Breast epithelium (tissue), 4 donors: ENCODE measurements at places on chromosomes 13 and 19. TPM values are rescaled to one million over a fixed set of nuclear protein-coding genes. Genes with fewer than 3 reads are reported as not detected.
A peak's percentile ranks its signal among the peaks of the same experiment; 100 is the strongest.

Gene POU4F1
- not detected for total RNA-seq

Gene IQCN
- 9.5 TPM for total RNA-seq

DNA sequence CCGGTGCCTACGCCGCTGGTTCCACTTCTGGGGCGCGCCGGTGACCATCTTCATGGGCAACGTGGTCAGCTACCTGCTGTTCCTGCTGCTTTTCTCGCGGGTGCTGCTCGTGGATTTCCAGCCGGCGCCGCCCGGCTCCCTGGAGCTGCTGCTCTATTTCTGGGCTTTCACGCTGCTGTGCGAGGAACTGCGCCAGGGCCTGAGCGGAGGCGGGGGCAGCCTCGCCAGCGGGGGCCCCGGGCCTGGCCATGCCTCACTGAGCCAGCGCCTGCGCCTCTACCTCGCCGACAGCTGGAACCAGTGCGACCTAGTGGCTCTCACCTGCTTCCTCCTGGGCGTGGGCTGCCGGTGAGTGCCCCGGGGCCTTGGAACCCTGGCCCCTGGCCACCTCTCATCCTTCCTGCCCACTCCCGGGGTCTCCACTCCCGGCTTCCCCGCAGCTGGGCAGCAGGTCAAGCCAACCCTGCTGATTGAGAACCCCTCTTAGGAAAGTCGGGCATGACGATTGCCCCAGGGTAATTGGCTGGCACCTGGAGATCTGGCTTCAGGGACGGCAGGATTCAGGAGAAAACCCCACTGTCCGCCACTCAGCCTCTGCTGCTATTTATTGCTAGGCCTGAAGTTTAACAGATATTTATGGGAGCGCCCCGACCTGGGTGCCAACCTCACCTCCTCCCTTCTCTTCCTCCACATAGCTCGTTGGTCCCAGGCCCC is 39.1 kb downstream of the TRPM4 start:
- no peaks in the 10 kb centered on the region for H3K36me3 ChIP-seq
- no peak for DNase-seq
- H3K4me3 ChIP-seq: no peak overlapping the region
- H3K4me1 ChIP-seq: no peaks in the 10 kb centered on the region
- no peaks in the 10 kb centered on the region for H3K27me3 ChIP-seq

GRCh38 chr19:36577271-36577996 is 4.3 kb upstream of the ZNF529 start:
- H3K4me3 ChIP-seq: no peak overlapping the region
- H3K4me1 ChIP-seq: no peaks in the 10 kb centered on the region
- no peaks in the 10 kb centered on the region for H3K27me3 ChIP-seq

- H3K27me3 ChIP-seq: no peaks in the 10 kb centered on the region
- H3K36me3 ChIP-seq: no peaks in the 10 kb centered on the region
- peak overlapping the region; percentile 55 for H3K27ac ChIP-seq
- H3K4me1 ChIP-seq: peaks cover 8% of the 10 kb centered on the region
- no peak overlapping the region for H3K4me3 ChIP-seq
These were observed 9.7 kb downstream of the PRKACA start for GRCh38 chr19:14107581-14108461.

DNA sequence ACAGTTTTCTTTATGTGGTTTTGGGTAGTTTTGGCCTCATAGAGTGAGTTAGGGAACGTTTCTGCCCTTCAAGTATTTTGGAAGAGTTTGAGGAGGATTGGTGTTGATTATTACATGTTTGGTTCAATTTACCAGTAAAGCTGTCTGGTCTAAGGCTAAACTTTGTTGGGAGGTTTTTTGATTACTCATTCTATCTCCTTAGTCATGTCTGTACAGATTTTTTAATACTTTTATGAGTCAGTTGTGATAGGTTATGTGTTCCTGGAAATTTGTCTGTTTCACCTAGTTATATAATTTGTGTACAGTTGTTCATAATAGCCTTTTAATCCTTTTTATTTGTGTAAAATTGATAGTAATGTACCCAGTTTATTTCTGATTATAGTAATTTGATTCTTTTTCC is 20.4 kb downstream of the RNF17 start:
- no peaks in the 10 kb centered on the region for H3K27me3 ChIP-seq
- no peak for DNase-seq
- no peak overlapping the region for H3K4me3 ChIP-seq
- H3K4me1 ChIP-seq: no peaks in the 10 kb centered on the region

DNA sequence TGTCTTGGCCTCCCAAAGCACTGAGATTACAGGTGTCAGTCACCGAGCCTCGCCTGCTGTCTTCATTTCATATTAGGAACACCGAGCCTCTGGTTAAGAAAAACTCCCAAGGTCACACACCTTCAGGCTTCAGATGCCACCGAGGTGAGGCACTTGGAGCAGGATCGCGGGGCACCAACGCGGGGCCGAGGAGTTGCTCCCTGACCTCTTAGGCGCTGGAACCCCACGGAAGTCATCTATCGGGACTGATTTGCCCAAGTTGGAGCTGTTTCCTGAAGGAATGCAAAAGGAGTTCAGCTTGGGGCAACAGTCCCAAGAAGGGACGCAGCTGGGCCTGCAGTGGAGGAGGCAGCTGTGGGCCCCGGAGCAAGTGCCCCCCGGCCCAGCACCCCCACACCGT is 50.3 kb upstream of the XPO4 start:
- no peak for DNase-seq
- H3K27ac ChIP-seq: no peak overlapping the region
- no peaks in the 10 kb centered on the region for H3K36me3 ChIP-seq
- no peaks in the 10 kb centered on the region for H3K4me1 ChIP-seq
